ENCODE measurements at places on chromosomes 3 and 15.

- no peak for DNase-seq
These were observed 119.3 kb downstream of the SMAD6 start for GRCh38 chr15:66821307-66821706.

DNA sequence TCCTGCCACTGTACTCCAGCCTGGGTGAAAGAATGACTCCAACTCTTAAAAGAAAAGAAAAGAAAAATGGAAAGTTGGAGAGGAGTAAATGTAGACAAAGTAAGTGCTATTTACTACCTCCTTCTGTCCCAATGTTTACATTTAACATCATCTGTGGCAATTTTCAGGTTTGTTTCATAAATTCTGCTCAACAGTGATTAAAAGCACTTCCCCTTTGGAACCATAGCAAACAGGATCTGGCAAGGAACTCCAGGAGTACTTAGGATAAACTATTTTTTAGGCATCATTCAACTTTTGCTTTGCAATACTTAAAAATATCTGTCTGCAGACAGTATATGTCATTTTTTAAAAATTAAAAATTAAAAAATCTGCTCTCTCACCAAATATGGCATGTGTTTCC is 5.5 kb upstream of the CX3CR1 start:
- DNase-seq, result no peak

- DNase-seq, result no peak
These were observed 9.6 kb downstream of the VGLL4 start for GRCh38 chr3:11634081-11634635.

DNA sequence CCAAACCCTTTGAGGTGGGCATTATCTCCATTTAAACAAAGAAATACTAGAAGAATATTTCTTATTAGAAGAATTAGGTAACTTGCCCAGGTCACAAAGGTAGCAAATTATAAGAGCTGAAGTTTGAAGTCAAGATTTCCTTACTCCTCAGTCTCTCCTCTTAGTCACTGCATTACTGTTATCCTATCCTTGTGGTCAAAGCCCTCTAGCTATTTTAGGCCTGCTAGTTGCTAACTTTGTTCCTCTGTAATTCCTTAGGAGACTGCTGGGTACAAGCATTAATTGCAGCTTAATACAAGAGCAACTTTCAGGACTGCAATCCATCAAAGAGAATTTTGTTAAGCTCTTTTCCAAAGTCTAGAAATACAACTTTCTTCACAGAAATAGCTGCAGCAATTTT is 528.2 kb downstream of the ZIC1 start:
- no peak for DNase-seq

GRCh38 chr3:27623085-27623753 is 98.9 kb downstream of the EOMES start:
- no peak for DNase-seq

DNA sequence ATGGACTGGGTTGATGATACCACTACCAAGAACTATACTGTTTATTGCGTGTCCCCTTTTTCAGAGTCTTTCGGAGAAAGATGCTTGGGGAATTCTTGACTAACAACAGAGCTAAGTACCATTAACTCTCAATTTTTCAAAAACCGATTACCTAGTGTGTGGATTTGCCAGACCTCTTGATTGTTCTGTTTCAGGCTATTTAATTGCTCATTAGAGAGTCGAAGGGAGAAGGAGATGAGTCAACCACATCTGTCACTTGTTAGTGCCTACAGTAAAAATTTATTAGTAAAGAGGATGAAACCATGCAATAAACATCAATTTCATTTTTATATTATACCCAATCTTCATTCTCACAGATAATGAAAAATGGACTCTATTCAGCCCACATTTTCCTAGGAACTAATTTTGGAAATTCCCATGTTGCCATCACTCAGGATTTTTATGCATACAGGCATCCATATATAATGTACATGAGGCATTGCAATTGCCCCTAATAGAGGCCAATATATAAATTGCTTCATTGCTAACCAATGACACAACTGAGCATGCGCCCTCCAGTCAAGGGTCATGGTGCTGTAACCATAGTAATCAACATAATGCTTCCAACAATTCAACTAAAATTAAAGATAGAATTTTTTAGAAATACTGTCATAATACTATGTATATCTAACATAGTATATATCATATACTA is 541.7 kb downstream of the TBL1XR1 start:
- no peak for DNase-seq
